ENCODE measurements at places on chromosomes 11 and 22.

DNA sequence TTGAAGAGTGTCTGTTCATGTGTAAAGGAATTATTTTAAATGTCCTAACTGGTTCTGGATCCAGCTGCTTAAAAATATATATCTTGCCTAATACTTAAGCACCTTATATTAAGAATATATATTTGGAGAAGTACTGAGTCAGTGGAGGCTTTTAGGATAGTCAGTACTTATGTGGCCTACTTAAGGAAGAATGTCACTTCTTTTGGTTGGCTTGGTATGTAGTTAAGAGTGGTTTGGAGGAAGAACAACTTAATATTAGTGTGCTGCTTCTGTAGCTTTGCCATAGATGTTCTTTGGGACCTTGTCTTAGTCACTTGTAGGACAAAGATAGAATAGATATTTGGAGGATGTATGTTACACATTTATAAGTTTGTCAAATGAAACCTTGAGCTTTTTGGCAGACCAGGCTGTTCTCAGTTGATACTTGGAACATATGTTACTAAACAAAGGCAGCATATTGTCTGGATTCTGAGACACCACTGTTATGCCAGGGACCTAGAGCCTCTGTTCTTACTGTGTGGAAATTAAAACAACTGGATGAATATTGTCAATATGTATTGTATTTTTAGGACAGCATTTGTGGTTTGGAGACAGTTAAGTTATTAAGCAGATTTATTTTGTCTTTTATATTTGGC, 4.9 kb downstream of the HIPK3 start:
- no peak for DNase-seq

- no peak for DNase-seq
Measured at GRCh38 chr22:36613958-36614357, 85.0 kb upstream of the EIF3D start.

DNA sequence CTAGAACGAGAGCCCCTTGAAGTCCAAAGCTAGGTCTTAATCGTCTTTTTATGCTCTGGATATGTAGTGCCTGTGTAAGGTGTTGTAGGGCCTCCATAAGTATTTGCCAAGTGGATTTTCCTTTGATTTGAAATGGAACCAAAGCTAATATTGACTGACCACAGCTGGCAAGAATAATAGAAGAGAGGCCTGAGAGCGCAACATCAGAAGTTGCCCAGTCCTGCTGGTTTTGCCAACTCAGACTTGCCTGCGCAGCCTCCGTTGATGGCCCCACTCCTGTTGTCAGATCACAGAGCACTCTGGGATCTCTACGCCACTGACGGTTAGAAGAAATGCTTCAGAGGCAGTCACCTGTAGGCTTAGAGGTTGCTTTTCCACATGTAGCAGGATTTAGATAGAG, 251.2 kb downstream of the TENM4 start:
- DNase-seq, result no peak

DNA sequence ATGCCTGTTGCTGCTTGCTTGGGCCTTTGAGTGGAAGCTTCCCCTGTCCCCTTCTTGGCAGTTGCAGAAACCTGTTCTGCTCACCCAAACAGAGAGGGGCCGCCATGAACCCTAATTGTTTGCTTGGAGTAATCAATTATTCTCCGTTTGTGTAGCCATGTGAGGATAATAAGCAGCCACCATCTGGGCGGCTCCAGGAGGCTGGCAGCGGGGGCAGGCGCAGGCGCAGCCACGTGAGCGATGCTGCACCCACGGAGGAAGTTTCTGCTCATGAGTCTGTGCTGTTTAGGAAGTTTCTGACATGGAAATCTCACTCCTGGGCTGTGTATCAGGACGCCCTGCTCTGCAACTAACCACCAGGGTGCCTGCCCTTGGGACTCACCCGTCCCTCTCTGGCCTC, 90.1 kb downstream of the MPPED1 start:
- DNase-seq, result no peak

GRCh38 chr11:26583550-26583949, 11.5 kb upstream of the MUC15 start:
- no peak for DNase-seq

GRCh38 chr11:64245797-64246620, 734 bp downstream of the PPP1R14B start:
- DNase-seq, result peak; percentile 89

- peak; percentile 98 for DNase-seq
Measured at GRCh38 chr11:34302046-34302921, 55.5 kb downstream of the ABTB2 start.

DNA sequence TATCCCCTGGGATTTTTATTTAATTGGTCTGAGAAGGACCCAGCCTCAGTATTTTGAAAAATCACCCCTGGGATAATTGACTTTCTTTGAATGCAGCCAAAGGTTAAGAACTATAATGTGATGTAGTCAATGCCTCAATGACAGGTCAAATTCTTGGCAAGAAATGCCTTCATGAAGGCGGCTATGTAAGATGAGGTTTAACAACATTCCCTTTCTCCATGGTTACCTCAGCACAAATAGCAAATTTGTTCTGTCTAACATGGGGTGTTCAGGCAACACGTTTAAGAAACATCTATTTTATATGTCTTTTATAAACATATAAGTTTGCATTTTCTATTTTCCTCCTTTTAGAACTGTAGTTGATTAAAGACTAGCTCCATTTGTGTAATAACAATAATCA, 5.3 kb downstream of the SLN start:
- DNase-seq, result peak; percentile 23

GRCh38 chr11:116579857-116580727, 192.7 kb downstream of the BUD13 start:
- DNase-seq, result no peak

DNA sequence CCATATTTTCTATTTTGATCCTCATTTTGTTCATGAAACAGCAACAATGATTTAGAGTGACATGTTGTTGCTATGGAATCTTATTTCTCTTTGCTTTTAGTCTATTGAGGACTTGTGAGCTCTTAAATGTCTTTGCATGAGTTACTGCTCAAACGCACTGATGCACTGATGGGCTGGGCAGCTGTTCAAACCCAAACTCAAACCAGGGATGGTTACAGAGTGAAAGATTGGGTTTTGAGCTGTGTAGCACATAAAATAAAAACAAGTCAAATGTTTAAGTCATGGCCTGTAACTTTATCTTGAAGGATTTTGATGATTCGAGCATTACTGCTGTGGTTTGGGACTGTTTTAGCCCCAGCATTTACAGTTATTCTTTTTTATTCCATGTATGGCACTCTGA, 20.1 kb upstream of the NCAM1 start:
- DNase-seq, result no peak

- DNase-seq, result no peak
Measured at GRCh38 chr22:35454416-35455054, 54.6 kb downstream of the MCM5 start.

- DNase-seq, result no peak
Measured at GRCh38 chr11:72841397-72841796, 27.2 kb downstream of the ATG16L2 start.

DNA sequence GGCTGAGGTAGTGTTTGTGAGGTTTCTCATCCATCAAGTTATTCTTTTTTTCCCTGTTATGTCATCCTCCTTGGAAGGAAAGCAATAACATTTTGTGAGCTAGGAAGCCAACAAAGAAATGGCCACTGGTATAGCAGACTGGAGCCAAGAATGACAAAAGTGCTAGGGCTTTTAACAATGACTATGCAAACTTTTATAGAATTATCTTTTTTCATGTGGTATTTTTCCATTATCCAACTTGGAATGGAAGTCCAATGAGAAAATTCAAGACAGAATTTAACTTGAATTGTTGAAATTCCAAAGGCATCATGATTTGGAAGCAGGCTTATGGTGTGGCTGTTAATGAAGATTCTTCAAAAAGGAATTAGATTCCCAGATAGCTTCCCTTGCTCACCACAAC, 216.4 kb upstream of the PDGFD start:
- DNase-seq, result no peak

GRCh38 chr11:12087075-12088004, 23.1 kb upstream of the MICAL2 start:
- peak; percentile 68 for DNase-seq

DNA sequence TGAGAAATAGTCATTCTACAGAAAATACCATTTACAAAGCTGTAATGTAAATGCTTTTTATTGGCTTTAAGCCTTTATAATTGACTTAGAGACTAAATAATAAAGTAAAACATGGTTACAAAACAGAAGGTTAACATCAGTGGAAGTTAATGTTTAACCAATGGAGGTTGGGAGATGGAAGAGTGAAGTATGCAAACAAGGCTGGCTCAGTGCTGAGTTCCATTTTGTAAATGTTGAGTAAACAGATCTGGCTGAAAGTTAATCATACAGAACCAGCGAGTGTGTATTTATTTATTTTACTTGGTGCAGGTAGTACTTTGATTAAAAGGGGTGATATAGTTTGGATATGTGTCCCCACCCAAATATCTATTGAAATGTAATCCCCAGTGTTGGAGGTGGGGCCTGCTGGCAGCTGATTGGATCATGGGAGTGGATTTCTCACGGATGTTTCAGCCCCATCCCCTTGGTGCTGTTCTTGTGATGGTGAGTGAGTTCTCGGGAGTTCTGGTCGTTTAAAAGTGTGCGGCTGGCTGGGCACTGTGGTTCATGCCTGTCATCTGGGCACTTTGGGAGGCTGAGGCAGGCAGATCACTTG, 827.4 kb downstream of the OPCML start:
- DNase-seq, result no peak

- no peak for DNase-seq
Measured at GRCh38 chr11:64103277-64103985, 62.5 kb downstream of the MACROD1 start.

DNA sequence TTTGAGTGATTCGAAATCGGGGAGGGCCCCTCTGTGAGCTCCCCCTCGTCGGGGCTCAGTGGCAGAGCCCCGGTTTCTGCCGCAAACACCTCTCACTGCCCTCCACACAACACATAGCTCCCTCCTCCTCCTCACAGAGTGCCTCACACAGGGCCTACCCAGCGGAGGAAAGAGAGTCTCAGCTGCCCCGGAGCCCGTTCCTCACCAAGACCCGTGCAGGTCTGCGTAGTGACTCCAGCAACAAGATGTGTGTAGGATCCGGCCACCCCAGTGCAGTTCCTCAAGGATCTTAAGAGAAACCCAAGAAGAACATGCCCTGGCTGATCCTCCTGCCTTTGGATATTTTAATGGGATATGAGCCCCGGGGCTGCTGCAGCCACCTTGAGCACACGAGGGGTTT, 238.4 kb downstream of the BRD1 start:
- DNase-seq, result no peak

DNA sequence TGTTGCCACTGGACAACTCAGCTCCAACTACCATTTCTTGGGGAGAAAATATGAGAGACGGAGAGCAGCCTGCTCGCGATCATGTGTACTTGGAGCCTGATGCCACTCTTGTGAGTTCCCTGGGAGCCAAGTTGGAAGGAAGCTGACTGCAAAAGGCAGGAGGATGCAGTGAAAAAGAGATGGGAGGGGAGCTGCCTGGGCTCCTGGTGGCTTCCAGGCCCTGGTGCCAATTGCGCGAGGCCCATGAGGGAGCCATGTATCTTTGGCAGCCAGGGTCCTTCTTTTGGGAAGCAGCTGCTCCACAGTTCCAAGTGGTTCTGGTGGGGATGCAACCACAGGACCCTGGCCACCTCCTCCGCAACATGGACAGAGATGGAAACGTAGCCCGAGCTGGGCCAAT, 11.1 kb downstream of the C11orf91 start:
- DNase-seq, result no peak

DNA sequence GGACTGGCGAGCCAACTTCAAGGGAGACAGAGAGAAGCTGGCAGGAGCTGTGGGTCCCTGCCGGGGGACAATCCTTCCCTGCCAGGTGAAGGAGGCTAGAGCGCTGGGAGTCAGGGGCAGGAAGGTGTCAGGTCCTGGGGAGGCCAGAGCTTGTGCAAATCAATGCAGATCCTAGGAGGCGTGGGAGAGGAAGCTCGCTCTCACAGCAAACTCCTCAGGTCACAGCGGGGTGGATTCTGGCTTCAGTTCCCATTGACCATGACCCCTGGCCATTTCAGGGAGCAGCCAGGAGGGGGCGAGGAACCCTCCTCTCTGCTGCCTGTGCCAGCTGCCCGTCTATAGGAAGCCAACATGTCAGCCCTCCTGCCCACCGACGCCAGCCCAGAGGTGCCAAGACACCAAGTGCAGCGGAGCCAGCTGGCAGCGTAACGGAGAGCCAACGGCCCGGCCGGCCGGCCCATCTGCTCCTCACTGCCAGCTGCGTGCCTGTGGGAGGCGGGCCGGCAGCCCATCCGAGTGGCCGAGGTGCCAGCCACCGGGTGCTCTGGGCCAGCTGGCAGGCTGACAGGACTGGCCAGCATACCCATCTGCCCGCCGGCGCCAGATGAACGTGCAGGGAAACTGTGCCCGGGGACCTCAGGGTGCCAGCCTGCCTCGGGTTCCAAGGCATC, 374.8 kb downstream of the MIAT start:
- peak; percentile 3 for DNase-seq

- DNase-seq, result no peak
Measured at GRCh38 chr11:122843281-122844141, 5.2 kb downstream of the CRTAM start.

- no peak for DNase-seq
Measured at GRCh38 chr11:71330349-71330748, 78.0 kb upstream of the SHANK2 start.

GRCh38 chr22:22588485-22589164, 29.6 kb upstream of the PRAME start:
- DNase-seq, result no peak

GRCh38 chr11:83292709-83293456, 6.7 kb upstream of the CCDC90B start:
- peak; percentile 62 for DNase-seq

DNA sequence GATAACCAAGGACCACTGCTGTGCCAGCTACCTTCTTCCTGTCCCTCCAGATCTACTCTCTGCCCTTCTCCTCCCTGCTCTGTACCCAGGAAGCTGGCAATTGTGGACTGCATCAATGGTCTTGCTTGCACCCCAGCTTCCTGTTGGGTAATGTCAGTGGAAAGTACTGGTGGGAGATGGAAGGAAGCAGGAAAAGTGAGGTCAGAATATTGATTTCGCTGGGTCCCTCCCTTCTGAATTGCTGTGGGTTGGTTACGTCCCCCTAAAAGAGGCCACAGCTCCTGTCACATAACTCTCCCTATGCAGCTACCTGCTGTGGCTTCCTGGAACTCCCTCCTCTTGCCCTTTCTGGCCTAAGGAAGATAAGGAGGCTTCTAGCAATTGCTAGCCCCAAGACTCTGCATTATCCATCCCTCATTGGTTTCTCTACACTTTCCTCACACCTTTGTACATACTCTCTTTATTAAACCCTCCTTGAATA, 81.2 kb downstream of the RASSF10 start:
- no peak for DNase-seq

- no peak for DNase-seq
Measured at GRCh38 chr11:69054397-69055211, 5.9 kb downstream of the TPCN2 start.

- DNase-seq, result no peak
Measured at GRCh38 chr22:48362721-48363404, 1464.8 kb downstream of the BRD1 start.

DNA sequence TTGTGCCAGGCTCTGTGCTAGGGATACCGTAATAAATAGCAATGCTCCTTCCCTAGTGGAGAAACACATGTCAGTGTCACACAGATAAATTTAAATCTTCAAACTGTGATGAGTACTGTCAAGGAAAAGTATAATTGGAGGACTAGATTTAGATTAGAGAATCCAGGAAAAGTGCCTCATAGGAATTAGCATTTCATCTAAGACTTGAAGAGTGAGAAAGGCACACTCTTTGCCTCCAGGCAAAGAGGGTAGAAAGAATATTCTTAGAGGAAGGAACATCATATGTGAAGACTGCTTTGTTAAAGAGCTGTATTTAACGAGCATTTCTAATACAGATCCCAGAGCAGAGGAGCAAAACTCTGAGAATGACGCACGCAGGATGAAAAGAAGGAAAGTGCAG, 30.9 kb downstream of the ART5 start:
- DNase-seq, result no peak

- no peak for DNase-seq
Measured at GRCh38 chr11:68398995-68399851, 61.3 kb upstream of the PPP6R3 start.
